ENCODE measurements at places on chromosomes 1 and 21. TPM values are rescaled to one million over a fixed set of nuclear protein-coding genes. Genes with fewer than 3 reads are reported as not detected.

Gene ZZZ3
- 32.6 TPM for polyA plus RNA-seq

Gene GCSAML
- not detected for polyA plus RNA-seq

Gene SDHB
- polyA plus RNA-seq: 137 TPM

Gene VPS26C
- 64.8 TPM for polyA plus RNA-seq

Gene MTARC2
- 11.4 TPM for polyA plus RNA-seq

Gene ATP6V1G3
- polyA plus RNA-seq: not detected

All from IgD-negative memory B cell (primary cell).